Stromal cell of bone marrow (primary cell): ENCODE measurements at places on chromosomes 1 and 21.

- DNase-seq, result no peak
These were observed 9.2 kb upstream of the CBR3 start for GRCh38 chr21:36125512-36126207.

GRCh38 chr21:45001134-45002095 lies 61.6 kb downstream of the SLX9 start:
- peak; percentile 71 for DNase-seq

GRCh38 chr1:206145771-206146290 lies 28.6 kb upstream of the AVPR1B start:
- DNase-seq, result no peak

- DNase-seq, result no peak
These were observed 5.2 kb upstream of the CSF1 start for GRCh38 chr1:109905491-109905890.

DNA sequence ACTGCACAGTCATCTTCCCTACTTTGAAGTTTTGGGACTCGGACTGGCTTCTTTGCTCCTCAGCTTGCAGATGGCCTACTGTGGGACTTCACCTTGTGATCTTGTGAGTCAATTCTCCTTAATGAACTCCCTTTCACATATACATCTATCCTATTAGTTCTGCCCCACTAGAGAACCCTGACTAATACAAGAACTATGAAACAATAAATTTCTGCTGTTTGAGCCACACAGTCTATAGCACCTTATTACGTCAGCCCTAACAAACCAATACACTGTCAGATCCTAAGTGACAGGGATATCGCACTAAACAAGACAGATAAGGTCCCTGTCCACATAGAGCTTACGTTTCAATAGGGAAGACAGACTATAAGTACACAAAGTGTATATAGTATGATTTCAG lies 120.1 kb downstream of the PLPP3 start:
- DNase-seq, result no peak

DNA sequence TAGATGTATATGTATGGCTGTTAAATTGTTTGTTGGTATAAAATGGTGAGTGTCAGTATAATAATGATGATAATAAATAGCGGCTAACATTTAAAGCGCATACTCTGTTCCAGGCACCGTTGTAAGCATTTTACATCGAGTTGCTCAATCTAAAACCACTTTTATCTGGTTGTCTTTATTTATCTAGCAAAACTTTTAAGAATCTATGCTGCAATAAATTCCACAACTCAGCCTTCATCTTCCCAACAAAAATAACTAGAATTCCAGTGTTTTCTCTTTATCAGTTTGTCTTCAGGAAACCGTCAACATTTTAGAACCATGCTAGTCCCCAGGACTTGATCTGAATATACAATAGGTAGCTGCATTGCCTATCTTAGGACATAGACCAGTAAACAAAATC lies 19.3 kb upstream of the SLC16A1 start:
- no peak for DNase-seq

GRCh38 chr21:38997051-38997842 lies 186.0 kb downstream of the PSMG1 start:
- DNase-seq, result no peak

DNA sequence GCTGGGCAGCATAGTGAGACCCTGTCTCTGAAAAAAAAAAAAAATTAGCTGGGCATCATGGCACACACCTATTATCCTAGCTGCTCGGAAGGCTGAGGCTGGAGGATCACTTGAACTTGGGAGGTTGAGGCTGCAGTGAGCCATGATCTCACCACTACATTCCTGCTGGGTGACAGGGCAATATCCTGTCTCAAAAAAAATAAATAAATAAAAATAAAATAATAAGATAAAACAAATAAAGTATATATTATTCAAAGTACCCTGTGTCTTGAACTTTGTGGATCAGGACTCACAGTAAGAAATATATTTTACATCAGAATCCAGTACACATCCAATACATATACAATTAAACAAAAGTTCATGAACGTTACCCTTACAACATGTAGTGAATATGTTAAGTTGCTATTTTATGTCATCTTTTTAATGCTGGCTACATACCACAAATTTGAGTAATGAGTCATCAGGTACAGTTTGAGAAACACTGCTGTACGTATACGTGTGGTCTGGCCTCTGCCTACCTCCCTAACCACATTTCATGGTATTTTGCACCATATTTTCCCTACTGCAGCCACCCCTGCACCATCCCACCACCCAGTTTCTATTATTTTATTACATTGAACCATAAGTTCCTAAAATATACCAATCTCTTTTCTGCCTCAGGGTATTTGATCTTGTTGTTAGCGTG lies 4.4 kb downstream of the NME7 start:
- DNase-seq, result no peak

DNA sequence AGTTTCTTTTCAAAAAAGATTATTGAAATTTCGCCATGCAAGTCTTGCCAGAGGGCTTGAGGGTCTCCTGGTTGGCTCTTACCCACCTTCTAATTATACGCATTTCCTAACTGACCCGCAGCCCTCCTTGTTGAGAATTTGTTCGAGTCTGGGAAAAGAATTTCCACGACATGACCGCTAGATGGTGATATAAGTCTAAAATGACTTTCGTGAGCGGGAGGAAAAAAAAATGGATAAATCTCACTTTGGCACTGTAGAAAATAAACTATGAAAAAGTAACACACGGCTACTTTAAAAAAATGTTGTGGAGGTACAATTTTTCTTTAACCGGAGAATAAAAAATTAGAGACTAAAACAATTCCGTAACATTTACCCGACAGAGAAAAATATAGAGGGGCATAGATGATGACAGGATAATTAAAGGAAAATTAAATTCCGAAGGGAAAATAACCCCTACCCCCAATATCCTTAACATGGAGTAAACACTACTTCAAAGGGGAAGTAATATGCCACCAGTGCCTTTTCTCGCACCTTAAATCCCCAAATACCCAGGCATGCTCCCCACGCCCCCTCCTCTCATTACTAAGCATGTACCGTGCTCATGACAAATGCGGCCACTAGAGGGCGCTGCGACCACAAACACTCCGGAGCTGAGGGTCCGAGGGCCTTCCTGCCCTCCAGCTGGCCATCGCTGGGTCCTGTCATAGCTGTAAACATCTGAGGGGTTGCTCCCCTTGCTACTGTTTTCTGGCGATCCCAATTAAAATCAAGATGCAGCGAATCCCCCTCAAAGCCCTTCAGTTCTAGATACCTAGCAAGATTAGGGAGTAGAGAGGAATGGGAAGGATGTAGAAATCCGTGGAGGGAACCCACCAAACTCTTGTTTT lies 266.9 kb downstream of the ASTN1 start:
- DNase-seq, result peak; percentile 26

DNA sequence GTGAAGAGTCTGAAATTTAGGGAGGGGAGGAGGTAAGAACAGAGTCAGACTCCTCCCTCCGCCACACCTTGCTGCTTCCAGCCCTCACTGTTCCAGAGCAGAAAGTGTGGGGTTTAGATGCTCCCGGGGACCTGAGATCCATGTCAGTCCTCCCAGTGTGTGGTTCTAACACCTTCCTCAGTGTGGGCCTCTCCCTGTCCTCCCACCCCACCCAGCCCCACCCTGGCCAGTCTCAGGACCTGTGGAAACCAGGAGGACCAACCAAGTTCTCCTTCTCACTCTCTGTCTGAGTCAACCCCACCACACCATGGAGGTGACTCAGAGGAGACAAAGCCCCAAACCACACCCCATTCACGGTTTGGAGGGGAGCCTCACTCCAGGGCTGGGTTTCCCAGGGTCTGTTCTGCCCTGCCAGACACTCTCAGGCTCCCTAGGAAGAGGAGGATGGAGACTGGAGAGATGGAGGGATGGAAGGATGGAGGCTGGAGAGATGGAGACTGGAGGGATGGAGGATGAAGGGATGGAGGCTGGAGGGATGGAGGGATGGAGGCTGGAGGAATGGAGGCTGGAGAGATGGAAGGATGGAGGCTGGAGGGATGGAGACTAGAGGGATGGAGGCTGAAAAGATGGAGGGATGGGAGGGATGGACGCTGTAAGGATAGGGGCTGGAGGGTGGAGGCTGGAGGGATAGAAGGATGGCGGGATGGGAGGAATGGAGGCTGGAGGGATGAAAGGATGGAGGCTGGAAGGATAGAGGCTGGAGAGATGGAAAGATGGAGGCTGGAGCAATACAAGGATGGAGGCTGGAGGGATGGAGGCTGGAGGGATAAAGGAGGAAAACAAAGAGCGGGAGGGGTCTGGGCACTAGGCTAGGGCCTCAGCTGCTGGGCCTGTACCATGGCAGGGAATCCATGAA lies 100.9 kb upstream of the RUNX3 start:
- no peak for DNase-seq

DNA sequence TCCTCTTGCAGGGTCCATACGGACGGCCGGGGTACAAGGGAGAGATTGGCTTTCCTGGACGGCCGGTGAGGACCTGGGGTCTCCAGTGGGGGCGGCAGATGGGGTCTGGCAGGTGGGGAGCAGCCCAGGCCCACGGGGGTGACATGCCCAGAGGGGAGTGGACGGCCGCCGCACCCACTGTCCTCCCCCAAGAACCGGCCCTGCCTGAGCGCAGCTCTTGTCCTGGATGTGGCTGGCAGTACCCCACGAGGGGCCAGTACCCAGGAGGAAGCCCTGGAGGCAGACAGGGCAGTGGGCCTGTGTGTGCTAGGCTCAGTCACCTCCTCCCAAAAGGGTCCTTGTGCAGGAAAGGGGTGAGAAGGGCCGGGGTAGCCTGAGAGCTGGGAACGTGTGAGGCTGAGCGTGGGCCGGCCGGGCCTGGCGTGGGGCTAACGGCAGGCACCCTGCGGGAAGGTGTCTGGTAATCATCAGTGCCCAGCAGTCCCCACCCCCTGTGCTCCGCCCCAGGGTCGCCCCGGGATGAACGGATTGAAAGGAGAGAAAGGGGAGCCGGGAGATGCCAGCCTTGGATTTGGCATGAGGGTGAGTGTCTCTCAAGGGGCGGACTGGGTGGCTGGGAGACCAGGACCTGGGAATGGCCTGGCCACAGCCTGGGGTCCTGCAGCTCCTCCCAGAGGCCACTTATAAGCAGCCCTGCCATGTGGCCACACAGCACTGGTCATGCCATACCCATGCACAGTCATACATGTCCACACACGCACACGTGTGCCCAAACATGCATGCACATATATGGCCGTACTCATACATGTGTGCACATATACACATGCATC lies 47.2 kb downstream of the SLC19A1 start:
- no peak for DNase-seq

- no peak for DNase-seq
These were observed 35.5 kb downstream of the C21orf91 start for GRCh38 chr21:17783481-17784179.

DNA sequence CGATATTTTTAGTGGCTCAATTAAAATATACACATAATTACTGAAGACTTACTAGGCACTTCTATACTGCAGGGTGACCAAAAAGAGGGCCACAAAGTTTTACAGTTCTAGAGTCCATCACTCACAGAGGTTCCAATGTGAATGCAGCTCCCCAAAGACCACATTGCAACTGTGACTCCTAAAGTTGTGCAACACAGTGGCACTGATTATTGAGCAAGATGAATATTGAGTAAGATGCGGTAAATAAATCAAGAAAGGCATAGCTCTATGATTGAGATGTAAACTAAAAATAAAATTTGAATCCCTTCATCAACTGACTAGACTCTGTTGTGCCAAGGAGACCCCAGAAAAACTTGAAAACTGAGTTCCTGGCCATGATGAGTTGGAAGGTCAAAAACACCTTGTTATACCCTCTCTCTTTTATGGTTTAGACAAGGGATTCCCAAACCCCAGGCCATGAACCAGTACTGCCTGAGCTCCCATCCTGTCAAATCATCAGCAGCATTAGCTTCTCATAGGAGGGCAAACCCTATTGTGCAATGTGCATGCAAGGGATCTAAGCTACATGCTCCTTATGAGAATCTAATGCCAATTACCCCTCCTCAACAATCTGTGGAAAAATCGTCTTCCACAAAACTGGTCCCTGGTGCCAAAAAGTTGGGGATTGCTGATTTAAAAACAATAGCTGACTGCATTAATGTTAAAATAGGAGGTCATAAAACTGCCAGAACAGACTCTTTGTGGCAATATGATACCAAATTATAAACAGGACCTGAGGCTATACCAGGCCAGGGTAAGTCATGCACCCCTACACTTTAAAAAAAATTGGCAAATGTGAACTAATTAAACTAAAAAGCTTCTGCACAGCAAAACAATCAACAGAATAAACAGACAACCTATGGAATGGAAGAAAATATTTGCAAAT lies 94.3 kb downstream of the ADGRL4 start:
- no peak for DNase-seq

DNA sequence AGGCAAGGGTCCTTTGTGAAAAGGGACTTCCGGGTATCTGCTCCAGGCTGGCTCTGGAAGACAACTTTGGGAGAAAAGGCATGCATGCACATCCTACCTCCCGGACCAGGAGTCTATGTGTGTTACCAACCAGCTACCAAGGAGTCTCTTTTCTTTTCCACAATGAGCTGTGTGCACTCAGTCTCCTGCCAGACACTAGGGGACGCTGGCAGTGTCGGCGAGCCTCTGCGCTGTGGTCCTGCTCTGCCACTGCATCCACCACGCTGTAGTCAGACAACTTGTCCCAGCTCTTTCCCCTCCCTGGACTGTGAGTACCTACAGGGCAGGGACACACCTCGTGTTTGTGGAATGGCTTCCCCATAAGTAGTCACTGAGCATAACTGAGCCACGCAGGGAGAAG lies 5.1 kb upstream of the SSR2 start:
- peak; percentile 14 for DNase-seq

DNA sequence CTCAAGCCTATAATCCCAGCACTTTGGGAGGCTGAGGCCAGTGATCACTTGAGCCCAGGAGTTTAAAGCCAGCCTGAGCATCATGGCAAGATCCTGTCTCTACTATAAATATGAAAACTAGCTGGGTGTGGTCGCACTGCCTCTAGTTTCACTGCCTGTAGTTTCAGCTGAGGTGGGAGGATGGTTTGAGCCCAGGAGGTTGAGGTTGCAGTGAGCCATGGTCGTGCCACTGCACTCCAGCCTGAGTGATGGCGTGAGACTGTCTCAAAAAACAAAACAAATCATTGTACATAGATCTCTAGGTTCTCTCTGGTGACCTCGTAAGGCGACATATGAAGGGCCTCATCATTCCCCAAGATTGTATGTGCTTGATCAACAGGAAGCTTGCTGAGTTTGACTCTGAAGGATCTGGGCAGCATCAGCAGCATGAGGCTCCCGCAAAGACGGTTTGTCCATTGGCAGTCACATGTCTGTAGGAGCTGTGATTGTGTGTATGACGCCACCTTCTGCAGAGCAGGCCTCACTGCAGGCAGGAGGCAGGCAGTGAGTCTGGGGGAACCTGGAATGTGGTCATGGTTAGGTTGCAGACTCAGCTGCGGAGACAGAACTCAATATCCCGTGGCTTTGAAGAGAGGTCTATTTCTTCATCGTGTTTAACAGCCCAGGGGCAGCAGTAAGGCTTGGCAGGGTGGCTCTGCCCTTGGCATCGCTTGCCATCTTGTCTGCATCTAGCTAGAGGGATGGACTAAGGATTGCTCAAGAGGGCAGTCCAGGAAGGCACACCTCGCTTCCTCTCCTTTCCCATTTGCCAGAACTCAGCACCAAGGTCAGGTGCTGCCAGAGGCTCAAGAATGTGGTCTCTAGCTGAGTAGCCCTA lies 14.0 kb downstream of the ATP5PO start:
- peak; percentile 31 for DNase-seq
